ACHN (cell line): ENCODE measurements at places on chromosomes 5 and 9.

DNA sequence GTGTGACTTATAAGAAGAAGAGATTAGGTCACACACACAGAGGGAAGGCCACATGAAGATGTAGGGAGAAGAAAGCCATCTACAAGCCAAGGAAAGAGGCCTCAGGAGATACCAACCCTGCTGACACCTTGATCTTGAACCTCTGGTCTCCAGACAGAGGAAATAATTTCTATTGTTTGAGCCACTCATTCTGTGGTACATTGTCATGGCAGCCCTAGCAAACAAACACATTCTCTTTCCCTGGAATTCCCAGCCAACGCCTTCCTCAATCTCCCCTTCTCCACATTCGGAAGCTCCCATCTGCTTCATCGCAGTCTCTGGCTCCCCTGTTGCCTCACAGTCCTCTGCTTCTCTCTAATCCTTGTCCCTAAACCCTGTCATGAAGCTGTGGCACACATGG lies 16.7 kb downstream of the PTGS1 start:
- no peak for DNase-seq

DNA sequence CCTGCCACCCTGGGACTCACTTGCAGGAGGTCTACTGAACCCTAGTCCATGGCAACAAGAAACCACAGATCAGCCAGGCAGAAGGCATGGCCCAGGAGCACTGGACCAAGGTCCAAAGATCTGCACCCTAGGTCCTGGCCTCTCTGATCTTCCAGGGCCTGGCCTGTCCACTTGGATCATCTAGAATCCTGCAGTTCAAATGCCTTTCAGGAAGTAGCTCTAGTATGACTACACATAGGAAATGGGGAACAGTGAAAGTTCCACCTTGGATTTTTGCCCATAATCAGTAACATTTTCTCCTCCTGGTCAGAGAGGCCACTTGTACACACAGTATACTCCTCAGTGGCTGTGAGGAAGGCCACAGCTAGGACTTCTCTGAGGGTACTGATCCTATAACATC lies 11.5 kb downstream of the ANXA6 start:
- DNase-seq = no peak

DNA sequence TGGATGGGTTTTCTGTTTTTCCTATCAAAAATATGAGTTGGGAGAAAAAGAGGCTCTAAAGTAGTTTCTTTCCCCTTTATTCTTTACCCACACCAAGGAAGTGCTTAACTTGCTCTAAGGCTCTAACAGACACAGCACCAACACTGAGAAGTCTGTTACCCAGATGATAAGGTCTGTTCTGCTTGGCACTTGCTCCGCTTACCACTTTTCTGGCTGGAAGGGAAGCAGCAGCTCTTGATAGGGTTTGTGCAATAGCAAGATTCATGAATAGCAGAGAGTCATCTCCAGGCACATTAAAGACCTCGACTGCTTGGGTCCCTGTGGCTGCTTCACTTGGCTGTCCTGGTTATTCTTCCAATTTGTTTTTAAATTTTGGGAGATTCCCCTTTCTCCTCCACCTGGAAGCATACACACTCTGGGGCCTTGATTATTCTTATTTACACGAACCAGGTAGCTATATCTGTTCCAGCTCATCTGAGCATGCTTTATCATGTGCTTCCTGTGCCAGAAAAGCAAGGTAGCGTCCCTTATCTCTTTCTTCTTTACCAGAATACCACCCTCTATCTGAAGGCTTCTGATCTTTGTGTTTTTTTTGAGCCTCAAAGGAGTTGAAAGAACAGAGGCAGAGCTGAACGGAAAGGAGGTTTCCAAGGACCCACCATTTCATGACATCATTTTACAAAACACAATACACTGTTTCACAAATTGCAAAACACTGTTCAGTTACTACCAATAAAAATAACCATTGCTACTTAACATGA lies 24.8 kb downstream of the PPP3R2 start:
- DNase-seq = no peak

- no peak for DNase-seq
These were observed 311.7 kb downstream of the TRIM36 start for GRCh38 chr5:114857941-114858551.

DNA sequence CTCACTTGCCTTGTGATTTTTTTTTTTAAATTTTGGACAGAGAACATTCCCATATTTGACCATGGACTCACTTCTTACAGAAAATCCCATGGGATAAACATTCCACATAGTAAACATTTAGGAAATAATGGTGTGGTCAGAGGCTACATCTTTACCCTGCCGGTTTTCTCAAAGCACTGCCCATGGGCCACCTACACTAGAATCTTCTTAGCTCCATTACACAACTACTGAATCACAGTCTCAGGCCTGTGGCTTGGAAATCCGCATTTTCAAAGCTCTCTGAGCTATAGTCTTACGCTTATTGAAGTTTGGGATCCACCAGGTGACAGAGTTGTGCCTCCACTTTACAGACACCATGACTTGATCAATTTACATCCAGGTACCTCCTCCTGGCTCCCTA lies 39.4 kb downstream of the ALG2 start:
- no peak for DNase-seq

GRCh38 chr5:12690361-12690760 lies 786.1 kb upstream of the CTNND2 start:
- DNase-seq = no peak

DNA sequence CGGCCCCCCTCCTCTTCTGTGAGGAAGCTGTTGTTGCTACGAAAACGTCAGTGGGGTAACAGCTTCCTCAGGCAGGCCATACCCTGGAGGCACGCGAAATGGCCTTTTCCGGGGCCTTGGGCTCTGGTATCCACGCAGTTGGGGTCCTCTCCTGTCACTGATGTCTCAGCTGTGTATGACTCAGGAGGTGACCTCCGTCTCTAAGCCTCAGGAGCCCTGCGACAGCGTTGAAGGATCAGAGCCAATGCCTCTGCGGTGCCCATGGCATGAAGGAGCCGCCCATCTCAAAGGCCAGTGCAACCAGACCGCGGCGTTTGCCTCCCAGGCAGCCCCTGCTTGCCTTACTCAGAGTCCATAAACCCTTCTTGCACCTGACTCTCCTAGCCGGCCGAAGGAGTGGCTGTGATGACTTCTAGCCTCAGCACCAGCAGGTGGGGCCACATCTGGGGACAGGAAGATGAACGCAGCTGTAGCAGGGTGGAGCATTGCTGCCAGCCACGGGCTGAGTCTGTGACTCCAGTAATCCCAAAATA lies 1.0 kb upstream of the MXD3 start:
- DNase-seq = peak; percentile 49

- no peak for DNase-seq
These were observed 139.2 kb upstream of the CCNH start for GRCh38 chr5:87551911-87552310.

DNA sequence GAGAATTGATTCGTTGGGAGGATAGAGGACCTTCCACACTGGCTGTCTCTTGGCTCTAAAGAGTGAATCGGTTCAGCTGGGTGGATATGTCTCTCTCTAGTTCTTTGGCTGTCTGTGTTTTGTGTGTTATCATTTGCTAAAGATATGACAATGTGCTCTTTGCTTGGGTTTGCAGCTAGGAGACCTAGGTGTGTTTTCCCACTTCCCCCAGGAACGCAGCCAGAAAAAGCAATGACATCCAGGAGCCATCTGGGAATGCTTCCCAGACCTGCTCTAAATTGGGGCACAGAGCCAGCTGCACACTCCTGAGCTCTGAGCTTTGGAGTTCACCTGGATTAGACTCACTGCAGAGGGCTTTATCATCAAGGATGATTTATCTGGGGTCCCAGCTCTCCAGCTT lies 12.8 kb upstream of the PDZD2 start:
- no peak for DNase-seq

- DNase-seq = no peak
These were observed 34.8 kb downstream of the ACOT12 start for GRCh38 chr5:81359108-81359507.

- DNase-seq = peak; percentile 8
These were observed 310.8 kb downstream of the DRD1 start for GRCh38 chr5:175133185-175133584.

DNA sequence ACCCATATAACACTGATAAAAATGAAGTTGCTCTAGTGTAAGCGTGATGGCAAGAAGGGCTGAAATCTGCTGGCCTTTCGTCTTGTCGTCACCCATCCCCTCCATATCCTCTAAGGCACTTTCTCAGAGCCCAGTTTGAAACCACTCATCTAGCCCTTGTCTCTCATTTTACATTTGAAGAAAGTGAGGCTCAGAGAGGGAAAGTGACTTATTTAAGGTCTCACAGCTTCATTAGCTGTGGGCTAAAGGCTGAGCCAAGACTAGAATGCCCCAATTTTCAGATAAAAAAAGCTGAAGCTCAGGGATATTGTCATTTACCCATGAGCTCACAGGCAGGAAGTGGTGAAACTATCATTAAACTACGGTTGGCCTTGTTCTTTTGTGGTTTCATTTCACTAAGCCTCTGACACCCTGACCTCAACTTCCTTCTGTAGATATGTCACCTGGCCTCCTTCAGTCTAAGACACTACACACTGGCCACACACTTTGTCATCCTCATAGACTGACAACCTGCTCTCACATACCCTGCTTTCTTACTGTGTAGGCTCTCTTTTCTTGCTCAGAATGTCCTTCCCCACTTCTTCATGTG lies 176.7 kb upstream of the DMAC1 start:
- DNase-seq = no peak

GRCh38 chr5:85159395-85159794 lies 774.7 kb upstream of the EDIL3 start:
- DNase-seq = no peak

- DNase-seq = no peak
These were observed 185.2 kb downstream of the CCDC171 start for GRCh38 chr9:15738011-15738410.

- peak; percentile 13 for DNase-seq
These were observed 2.1 kb downstream of the NR4A3 start for GRCh38 chr9:99823681-99824377.

GRCh38 chr9:34505370-34506120 lies 17.2 kb downstream of the ENHO start:
- no peak for DNase-seq

DNA sequence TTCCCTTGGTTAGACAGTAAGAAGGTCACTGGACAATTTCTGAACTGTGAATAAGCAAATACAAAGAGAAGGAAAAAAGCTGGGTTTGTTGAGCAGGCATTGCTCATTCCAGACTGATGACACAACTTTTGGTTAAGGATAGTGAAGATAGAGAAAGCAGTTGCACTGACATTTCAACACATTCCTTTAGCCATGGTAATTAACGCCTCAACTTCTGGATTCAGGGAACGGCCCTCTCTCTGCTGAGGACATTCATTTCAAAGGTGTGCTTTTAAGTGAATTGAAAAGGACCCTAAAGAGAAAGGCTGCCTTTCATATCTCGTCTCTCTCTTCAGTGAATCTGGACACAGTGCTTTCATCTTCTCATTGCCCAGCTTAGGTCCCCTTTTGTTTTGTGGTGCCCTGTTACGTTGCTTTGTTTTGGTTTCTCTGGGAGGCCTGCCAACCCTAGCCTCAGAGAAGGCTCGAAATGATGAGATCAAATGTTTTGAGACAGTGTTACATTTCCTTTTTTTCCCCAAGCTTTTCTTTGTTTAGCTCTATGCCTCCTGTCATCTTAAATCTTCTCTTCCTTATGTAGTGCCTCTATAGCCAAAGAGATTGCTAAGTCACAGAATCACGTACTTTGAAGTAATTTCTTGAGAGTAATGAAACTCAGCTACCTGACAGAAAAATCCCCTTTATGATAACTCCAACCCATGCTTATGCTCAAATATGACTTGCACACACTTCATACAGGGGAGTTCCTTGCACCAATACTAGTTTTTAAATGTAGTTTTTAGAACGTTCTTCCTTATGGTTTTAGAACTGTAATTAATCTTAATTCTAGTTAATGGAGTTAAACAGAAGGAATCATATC lies 94.4 kb upstream of the IFNE start:
- DNase-seq = no peak

DNA sequence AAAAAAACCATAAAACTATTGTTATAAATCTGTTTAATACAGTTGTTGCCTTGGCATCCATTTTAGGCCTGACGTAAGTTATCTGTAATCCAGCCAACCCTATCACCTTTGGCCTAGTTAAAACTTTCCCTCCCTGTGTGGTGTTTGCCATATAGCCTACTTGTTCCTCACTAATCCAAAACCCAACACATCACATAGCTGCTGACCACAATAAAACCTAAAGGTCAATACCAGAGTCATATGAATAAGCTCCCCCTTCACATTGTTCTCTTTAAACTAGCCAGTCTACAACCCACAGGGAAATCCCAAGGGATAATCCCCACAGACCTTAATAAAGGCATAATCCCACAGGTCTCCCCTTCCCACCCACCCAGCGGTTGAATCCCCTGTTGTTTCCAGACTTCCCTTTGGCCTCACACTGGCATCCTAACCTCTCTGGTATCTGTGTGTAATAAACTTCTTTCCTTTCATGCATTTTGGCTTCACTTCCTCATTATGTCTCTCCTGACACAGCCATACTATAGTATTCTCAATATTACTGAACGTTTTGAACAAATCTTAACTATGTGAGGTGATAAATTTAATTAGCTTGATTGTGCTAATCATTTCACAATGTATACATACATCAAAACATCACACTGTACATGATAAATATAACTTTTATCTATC lies 50.8 kb downstream of the DTWD2 start:
- no peak for DNase-seq

- no peak for DNase-seq
These were observed 60.5 kb downstream of the ASTN2 start for GRCh38 chr9:117354244-117354847.

DNA sequence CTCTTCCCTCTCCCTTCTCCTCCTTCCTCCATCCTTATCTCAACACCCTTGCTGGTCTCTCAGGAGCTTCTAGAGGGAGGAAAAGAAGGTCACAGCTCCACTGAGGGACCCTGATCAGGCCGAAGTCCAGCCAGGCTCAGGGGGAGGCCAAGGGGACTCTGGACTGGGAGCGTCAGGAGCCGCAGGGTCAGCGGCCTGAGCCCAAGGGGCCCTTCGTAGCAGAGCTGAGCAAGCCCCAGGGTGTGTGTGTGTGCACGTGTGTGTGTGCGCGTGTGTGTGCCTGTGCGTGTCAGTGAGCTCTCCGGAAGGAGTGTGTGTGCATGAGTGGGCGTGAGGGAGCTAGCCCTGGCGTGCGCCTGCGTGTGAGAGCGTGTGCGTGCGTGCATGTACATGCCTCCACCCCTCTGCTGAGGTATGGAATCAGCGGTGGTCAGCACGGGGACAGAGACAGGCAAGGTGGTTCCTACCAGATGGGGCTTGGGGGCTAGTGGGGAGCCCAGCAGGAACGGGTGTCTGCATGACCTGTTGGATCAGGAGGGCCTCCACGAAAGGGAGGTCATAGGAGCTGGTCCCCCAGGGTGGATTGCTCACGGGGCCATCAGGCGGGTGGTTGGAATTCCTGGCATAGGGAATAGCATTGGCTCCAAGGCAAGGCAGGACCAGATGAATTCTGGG lies 10.0 kb upstream of the AGPAT2 start:
- peak; percentile 19 for DNase-seq
